ENCODE measurements at places on chromosomes 16 and 17.

DNA sequence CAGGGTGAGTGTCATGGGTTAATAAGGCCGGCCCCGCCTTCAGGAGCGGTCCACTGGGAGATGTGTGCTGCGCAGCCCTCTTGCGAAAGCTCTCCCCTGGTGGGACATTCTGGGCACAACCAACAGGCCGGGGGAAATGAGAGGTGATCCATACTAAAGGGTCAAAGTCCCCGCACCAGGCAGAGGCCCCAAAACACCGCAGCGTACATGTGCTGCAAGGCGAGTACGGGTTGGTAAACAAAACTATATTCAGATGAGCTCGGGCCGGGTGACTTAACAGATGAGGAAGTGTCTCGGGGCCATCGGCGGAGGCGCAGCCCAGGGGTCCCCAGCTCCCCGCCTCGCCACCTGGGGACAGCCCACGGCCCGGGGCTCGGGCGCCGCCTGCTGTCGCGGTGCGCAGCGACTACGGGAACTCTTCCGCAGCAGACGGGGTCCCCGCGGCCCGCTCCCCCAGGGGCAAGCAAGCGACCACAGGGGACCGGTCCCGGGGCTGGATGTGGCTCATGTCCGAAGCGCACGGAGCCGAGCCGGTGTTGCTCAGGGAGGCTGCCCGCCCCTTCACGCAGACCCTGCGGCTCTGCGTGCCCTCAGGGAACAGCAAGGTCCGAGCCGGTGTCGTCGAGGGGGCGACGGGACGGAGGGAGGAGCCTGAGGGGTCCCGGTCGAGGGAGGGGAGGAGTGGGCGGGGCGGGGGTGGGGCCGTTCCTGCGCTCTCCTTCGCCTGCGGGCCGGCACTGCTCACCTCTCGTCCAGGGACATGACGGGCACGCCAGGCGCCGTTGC is at the start of gene RAB37:
Gene RAB37 (plus strand): TSS at position 744 of the 786 bp plus-strand sequence. CDS start 17 bp downstream, at position 761.
- DNase-seq = peak; percentile 81

DNA sequence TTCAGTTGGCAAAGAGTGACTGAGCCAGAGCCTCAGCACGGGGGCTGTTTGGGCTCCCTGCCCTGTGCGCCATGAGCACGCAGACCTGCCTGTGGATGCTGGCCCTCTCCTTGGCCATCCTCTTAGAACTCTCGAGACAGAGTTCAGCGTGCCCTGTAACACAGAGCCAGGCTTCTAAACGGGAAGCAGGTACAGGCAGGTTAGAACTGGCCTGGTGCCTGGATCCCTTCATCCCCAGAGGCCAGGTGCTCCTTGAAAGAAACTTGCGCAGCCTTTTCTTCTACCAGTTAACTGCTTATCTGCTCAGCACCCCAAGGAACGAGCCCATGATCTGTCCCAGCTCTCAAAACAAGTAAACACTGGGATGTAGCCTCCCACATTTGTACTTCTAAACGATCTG is 6.9 kb downstream of the CCNF start:
- DNase-seq = no peak

DNA sequence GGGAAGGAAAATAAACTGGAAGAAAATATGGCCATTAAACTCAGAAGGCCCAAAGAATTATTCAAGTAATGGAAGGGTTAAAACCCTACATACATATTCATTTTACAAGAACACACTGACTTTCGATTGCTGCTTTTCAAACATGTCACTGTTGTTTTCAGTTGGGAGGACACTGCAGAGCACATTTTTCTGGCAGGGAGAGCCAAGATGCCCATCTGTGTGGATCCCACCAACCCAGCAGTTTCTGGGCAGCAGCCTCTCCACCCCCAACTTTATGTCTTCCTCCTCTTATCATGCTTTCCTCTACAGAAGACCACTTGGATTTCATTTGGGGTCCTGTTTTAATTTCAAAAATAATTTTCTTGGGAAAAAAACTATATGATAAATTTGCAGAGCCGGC is 7.1 kb upstream of the CORO6 start:
- DNase-seq = no peak

- DNase-seq = peak; percentile 93
These were observed 118.2 kb upstream of the SMURF2 start for GRCh38 chr17:64780096-64781013.

GRCh38 chr16:83138976-83139690 is 512.4 kb downstream of the CDH13 start:
- no peak for DNase-seq

DNA sequence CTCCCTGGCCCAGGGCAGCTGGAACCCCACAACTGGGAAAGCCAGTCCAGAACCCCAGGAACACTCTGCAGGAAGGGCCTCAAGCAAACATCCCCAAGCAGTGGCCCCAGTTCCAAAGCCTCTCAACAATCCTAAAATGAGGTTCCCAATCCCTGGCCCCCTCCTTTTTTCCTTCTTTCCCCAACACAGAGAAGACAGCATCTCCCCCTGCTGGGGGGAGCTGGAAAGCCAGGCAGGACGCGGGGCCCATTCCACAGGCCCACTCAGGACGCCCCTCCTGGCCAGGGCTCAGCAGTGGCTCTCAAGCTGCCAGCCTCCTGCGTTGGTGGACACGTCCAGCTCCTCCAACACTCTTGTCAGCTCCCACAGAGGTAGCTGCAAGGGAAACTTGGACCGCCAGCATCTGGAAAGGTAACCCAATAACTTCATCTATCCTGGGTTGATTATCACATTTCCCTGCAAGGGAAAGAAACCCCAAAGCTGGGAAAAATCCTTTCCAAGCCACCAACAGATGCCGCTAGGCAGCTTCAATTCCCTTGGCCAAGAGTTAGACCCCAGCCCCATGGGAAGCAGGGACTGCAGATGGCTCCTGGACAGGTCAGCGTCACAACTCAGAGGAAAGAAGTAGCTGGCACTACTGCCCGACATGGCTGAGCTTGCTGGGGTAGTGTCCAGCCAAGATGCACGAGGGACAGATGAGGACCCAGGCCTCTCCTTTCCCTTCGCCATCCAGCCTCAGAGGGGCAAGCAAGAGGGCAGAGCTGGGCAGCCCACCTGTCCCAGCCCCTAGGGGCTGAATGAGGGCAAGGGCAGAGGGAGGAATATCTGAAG is 7.6 kb downstream of the HDAC5 start:
- DNase-seq = peak; percentile 68

GRCh38 chr16:52568983-52569690 is 22.2 kb upstream of the TOX3 start:
- no peak for DNase-seq

DNA sequence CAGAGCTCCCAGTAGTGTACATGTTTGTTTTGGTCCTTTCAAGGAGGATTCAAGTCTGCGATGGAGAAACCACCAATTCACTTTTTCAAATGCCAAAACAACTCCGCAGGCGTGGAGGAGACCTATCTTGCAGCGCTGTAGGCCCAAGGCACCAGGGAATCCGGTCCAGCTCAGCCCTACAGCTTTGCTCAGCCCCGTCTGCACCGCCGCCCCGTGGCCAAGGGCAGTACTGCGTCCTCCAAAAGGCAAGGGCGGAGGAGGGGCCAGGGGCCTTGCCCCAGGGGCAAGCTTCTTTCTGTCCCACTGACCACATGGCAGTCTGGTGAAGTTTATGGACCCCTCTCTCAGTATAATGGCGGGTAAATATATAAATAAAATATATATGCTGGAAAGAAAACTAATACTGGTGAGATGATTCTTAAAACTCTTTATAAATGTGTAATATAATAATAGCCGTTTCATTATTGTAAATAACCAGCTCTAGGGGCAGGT is 709 bp upstream of the CD300LG start:
- DNase-seq = peak; percentile 92

DNA sequence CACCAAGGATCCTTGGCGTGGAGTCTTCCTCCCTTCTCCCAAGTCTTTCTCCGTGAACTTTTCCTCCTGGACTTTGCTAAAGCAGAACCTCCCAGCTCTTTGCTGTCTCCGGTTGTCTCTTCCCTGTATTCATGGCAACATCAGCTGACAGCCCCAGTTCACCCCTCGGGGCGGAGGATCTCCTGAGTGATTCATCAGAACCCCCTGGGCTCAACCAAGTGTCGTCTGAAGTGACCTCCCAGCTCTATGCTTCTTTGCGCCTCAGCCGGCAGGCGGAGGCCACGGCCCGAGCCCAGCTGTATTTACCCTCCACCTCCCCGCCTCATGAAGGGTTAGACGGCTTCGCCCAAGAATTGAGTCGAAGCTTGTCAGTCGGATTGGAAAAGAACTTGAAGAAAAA is 943 bp downstream of the CNTROB start:
- peak; percentile 75 for DNase-seq

GRCh38 chr16:71837150-71837549 is 8.6 kb upstream of the ATXN1L start:
- DNase-seq = no peak

DNA sequence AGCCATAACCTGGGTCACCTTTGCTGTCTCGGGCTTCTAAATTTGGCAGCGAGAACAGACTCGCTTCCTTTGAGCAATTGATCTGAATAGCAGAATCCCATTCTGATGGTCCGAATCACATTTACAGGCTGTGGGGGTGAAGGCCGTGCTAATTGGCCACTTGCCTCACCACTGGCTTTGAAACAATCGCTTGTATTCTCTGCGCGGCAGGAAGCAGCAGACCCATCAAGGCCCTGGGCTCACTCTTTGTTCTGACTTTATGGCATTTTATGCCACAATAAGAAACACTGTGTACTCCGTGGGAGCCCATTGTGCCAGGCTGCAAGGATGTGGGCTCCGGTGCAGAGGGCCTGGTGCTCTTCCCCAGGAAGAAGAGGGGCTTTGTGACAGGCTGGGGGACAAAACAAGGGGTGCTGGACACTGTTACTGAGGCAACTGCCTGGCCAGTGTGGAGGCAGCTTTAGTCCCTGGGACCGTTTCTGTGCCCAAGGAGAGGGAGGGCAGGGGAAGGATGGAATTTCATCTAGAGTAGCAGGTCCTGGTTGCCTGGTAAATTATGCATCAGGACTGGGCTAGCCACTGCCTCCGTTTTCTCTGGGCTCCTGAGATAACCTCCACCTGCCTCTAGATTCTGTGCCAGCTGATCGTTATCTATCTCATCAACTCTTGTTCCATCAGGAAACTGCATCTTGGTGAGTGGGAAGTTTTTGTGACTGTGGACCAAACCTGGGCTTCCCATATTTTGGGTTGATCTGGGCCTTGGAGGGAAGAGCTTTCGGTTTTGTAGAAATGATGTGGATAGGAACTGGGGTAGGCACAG is 78.5 kb downstream of the MRC2 start:
- DNase-seq = no peak

DNA sequence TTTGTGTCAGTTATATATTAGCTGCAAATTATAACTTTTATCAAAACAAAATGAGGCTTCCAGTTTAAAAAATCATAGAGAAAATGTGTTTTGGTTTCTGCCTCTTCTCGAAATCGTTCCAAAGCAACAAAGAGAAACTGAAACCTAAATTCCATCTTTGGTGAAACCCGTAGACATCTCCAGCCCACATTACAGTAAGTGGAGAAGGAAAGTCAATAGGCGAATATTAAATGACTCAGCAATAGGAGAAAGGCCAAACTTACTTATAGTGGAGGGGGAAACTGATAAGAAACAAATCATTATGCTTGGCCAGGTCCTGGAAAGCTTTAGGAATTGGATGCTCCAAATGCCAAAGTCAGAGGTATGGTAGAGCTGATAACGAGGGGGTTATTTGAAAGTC is 103.0 kb upstream of the SHISA6 start:
- DNase-seq = no peak

All from activated effector memory CD4-positive, alpha-beta T cell treated with anti-CD3 and anti-CD28 coated beads, Interleukin-2, amount 50 U/mL, for 16 hours (primary cell).